ENCODE measurements at places on chromosomes 4 and X.

GRCh38 chrX:67784712-67785111, 240.9 kb downstream of the AR start:
- DNase-seq, result no peak

DNA sequence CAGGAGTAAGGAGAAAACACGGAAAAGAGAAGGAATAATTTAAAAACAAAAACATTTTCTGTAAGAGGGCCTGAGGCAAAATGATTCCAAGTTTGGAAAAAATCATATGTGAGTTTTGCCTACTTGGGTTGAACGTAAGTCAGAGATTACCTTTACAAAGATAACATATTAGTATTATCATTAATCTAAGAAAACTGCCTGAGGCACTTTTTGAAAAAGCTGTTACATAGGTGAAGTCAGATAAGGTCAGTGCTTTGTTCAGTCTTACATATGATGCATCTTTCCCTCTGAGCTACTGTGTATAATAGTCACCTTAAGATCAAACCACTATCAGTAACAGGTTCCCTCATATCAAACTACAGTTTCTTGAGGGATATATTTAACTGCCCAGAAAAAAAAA, 287.2 kb downstream of the TMA16 start:
- DNase-seq, result no peak

GRCh38 chrX:46597771-46598170, 24.2 kb downstream of the CHST7 start:
- DNase-seq, result no peak

DNA sequence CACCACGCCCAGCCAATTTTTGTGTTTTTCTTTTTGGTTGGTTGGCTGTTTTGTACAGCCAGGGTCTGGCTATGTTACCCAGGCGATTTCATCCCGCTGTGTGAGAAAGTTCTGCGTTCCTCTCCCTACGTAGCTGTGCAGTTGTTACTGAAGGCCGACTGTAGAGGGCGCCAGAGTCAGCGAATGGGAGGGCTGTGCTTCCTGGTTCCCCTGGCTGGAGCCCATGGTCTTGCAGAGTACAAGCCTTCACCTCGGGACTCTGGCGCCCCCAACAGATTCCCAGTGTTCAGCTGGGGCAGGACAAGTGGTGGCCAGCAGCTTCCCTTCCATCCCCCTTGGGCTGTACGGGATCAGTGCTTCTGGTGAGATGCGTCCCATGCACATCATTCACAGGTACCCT, 5.6 kb upstream of the CT45A1 start:
- DNase-seq, result peak; percentile 63

GRCh38 chr4:91598696-91599095, 705.1 kb upstream of the GRID2 start:
- no peak for DNase-seq

DNA sequence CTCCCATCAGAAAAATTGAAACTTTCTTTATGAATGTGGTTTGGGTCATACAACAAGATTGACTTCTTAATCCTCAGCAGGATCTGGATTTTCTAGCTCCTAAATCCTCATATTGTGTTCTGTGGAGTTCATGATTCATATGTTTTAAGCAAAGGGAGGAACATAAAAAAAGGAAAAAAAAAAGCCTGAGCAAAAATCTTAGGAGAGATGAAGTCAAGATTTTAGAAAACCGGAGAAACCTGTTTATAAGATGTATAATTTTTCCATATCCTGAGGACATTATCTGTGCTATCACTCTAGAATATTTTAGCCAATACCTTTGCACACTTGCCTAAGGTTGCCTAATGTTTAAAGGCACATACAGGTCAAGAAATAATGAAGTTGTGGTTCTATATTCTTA, 7.0 kb upstream of the EREG start:
- no peak for DNase-seq

GRCh38 chr4:87881115-87881514, 48.3 kb downstream of the MEPE start:
- no peak for DNase-seq

DNA sequence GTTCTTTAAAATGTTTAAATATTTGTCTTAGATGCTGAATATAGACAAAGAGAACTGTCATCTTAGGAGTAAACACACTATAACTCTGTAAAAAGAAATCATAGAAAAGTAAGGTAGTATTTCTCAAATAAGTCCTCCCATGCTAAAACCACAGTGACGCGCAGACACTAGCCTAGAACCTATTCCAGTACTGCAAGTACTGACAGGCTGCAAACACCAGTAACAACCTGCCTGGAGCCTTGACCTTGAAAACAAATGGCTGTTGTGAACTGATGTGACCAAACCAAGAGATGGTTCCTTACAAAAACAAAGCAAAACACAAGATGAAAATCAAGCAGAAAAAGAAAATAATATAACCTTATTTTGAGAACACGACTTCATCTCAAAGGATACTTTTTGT, 8.5 kb downstream of the TIFA start:
- no peak for DNase-seq

Measured in NCI-H1930 (cell line).